ENCODE measurements at places on chromosomes 2 and 18.

- DNase-seq, result no peak
These were observed 84.8 kb upstream of the PIK3C3 start for GRCh38 chr18:41870191-41870590.

DNA sequence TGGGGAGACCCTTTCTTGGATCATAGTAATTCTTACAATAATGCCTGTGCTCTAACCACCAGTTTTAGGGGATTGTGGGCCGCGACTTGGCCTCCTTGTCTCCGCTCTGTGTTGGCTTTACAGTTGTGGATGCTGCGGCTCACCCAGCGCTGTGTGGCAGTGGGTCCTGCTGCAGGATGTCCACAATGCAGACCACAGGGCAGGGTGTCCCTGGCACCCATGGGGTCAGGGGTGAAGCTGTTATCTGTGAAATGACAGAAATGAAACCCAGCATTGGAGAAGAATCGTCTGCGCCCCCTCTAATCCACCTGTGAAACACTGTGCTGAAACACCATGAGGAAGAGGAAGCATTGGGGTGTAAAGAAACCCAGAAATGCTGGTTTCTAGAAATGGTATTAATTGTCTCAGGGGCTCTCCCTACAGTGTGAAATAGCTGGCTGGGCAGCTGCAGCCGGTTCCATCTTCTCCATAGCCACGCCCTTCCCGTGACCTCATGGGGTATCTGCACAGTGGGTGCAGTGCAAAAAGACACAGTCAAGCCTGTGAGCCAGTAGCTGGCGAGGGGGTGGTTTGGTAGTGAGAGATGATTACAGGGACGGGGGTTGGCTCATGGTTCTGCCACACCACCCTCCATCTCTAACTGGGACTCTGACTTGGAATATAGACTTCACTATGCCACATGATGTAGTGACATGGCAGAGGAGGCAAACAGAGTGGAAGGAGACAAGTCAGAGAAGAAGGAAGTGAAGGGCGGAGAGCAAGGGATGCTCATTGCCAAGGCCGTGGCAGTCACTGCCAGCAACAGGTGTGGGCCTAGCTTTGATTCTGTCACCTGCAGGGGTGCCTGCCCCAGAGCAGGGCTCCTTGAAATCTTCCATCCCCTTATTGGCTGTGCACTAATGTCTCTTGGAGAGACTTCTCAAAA, 16.2 kb downstream of the INPP4A start:
- DNase-seq, result peak; percentile 75

- DNase-seq, result no peak
These were observed 39.9 kb downstream of the BUB1 start for GRCh38 chr2:110638004-110638403.

DNA sequence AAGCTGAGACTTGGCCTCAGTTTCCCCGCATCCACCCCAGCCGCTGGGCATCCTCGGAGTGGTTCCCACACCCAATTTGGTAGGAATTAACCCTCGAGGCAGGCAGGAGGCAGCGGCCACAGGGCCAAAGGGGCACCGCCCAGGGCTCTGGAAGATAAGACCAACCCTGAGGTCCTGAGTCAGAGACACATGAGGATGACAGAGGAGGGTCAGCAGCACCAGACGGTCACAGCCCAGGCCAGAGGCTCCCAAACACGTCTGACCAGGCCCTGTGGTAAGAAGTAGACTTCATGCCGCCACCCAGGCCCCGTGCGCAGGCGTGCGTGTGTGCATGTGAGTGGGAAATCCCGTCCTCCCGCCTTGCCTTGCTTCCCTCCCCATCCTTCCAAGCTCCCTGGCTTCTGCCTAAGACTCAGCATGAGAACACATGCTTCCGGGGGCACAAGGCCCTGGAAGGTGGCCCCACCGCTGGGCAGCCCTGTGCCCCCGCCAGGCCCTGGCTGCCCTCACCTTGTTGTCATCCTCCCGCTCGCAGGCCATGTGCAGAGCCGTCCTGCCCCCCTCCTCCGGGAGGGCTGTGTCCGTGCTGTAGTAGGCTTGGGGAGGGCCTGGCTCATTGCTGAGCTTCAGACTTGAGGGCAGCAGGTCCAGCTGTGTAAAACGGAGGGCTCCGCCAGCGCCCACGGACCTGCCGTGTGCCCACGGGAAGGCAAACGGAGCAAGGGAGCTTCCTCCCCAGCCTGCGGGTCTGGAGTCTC, 46.3 kb downstream of the ANKMY1 start:
- no peak for DNase-seq

DNA sequence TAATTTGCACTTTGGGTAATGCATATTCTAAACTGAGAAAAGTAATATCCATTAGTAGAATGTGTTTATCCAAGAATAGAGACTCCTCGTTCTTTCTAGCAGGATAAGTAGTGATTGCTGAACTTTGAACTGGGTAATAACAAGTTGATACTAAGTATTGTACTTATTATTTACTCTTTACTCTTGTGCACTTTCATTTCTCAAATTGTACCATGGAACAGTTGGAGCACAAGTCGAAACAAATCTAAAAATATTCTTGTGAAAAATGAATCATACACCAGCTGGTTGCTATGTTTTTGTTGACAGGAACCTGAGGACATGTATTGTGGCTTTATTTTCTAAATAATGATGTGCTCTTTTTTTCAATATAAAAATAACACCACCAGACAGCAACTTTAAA, 111.9 kb downstream of the RGPD3 start:
- DNase-seq, result no peak

DNA sequence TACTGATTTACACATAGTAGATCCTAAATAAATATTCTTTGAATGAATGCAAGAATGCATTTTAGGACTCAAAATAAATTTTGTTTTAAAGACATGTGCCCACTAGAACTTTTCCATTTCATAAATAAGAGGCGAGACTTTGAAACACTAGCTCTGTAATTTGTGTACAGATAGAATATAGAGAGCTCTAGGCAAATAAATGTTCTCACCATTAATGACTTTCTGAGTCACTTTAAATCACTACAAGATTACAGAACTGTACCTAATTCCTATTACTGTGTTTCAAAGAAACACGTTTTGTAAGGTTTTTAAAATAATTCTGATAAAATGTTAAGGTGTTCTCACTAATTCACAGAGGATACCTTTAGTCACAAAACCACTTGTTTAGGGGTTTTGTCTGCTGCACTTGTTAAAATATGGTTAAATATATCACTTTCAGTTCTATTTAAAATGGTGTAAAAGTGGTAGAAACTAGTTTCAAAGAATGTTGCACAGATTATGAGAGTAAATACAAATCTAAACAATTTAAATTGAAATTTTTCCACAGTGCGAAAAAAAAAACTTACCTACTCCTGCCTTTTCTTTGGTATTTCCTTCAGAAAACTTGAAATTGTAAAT, 158.7 kb upstream of the ZC3H15 start:
- no peak for DNase-seq

DNA sequence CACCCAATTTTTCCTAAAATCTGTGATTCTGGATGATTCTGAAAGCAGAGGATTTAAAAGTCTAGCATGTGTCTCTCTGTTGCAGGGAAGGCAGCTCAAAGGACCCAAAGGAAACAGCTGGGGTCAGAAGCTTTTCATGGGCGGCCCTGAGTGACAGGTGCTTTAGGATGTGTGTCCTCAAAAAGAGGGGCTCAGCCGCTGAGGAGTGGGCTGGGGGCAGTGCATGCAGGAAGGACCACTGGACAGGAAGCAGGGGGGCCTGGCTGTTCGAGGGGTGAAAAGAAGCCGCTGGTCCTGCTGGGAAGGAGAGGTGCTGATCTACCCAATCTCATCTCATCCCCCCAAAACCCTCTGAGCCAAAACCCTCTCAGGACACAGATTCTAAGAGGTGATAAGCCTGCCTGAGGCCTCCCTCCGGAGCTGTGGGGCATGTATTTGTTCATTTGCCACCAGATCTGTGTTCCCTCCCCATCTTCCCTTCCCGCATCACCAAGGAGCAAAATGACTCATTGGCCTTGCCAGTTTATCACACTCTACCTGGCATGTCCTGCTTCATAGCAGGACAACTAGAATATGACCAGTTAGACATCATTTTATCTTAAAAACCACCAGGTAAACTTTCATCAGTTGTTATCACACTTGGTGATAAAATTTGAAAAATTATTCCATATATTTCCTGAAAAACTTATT, 98.8 kb upstream of the MGAT4A start:
- DNase-seq, result no peak

DNA sequence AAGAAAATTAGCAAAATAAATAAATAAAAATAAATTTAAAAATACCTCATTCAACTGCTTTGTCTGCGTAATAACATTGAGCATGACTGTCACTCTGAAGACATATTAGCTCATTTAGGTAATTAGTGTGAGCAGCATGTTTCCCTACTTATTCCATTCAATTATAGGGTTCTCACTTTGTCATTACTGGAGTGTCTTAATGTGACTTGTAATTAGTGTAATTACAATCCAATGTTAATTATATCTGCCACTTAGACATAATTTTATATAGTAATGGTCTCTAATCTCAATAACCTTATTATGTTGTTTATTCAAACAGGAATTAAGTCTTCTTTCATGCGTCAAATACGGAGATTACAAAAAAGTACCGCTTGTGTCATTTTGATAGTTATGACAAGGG, 893.9 kb upstream of the ACVR2A start:
- DNase-seq, result no peak

- peak; percentile 42 for DNase-seq
These were observed at the start of gene RBMS1 for GRCh38 chr2:160493227-160494028. TSS of gene RBMS1 (minus strand) at chr2:160493807. CDS start at chr2:160493363, 444 bp downstream.
